ENCODE measurements at places on chromosomes 4 and X. TPM values are rescaled to one million over a fixed set of nuclear protein-coding genes. Genes with fewer than 3 reads are reported as not detected.

The RWDD4 gene
- total RNA-seq = 20.2 TPM

The ERAS gene
- not detected for total RNA-seq

The KLHL2 gene
- 10.8 TPM for total RNA-seq

The KLHL15 gene
- total RNA-seq = 4.5 TPM

The TMPRSS11E gene
- not detected for total RNA-seq

The GAGE12H gene
- total RNA-seq = not detected

The KDR gene
- not detected for total RNA-seq

The DMRTC1B gene
- total RNA-seq = not detected

The ZNF157 gene
- total RNA-seq = not detected

The CXCL9 gene
- not detected for total RNA-seq

The VEGFC gene
- 16.8 TPM for total RNA-seq

The XPNPEP2 gene
- not detected for total RNA-seq

The FAM149A gene
- 1.5 TPM for total RNA-seq

The KLHL13 gene
- total RNA-seq = 0.96 TPM

The HPF1 gene
- 16.9 TPM for total RNA-seq

The NPY1R gene
- total RNA-seq = 0.14 TPM

The UGT2B15 gene
- total RNA-seq = not detected

The GAB3 gene
- 0.55 TPM for total RNA-seq

The CXorf38 gene
- 10.4 TPM for total RNA-seq

The AR gene
- total RNA-seq = 3.8 TPM

The HAND2 gene
- total RNA-seq = 0.42 TPM

The XKRX gene
- total RNA-seq = 0.29 TPM

The ARMCX4 gene
- total RNA-seq = 0.28 TPM

The DRP2 gene
- total RNA-seq = 0.21 TPM

The SH2D1A gene
- total RNA-seq = not detected

The TAF7L gene
- total RNA-seq = not detected

The PDE5A gene
- 0.24 TPM for total RNA-seq

The GASK1B gene
- 0.53 TPM for total RNA-seq

The POU3F4 gene
- total RNA-seq = not detected

The NDST4 gene
- not detected for total RNA-seq

The CPLX1 gene
- 0.50 TPM for total RNA-seq

The CPZ gene
- 0.29 TPM for total RNA-seq

The PAGE5 gene
- total RNA-seq = not detected

The FHIP1A gene
- 0.17 TPM for total RNA-seq

The TMSB15C gene
- 0.07 TPM for total RNA-seq

The ADH6 gene
- not detected for total RNA-seq

The ZCCHC12 gene
- 0.11 TPM for total RNA-seq

Measured in A549 treated with RU486 at 1 μM for 4 hours (cell line).